Activated T-cell treated with anti-CD3 and anti-CD28 coated beads, Interleukin-2, amount 50 U/mL, for 72 hours (primary cell): ENCODE measurements at places on chromosomes 6 and 20. TPM values are rescaled to one million over a fixed set of nuclear protein-coding genes. Genes with fewer than 3 reads are reported as not detected.

The CLDN20 gene
- total RNA-seq, result not detected

The PLEKHG1 gene
- 27.1 TPM for total RNA-seq

The CNR1 gene
- total RNA-seq, result 0.19 TPM

DNA sequence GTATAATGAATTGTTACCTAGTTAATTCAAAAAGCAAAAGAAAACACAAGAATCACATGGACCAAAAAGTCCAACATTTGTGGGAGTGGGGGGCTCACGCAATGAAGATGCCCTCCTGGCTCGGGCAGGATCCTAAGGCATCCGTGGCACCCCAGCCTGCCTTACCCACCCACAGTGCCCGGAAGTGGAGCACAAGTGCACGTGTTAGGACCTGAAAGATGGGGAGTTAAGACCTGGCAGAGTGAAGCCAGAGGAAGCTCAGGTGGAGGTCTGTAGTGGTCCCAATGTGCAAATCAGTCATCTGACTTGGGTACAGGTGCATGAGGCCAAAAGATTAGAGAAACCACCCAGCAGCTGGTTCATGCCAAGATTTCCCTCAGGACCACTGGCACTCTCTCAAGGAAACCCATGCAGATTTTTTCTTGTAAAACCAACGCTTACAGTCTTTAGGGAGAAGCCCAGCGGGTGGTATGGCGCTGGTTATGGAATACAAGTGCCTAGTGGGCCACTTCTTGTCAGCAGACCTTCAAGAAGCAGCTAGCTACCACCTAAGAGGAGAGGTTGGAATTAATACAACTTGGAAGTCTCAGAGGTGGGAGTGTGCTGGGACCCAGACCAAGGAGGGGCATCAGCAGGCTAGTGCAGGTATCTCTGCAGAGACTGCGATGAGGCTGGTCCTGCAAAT is 42.1 kb downstream of the BFSP1 start:
- no peak for DNase-seq
- no peaks in the 10 kb centered on the region for H3K36me3 ChIP-seq
- H3K4me3 ChIP-seq, result no peak overlapping the region

DNA sequence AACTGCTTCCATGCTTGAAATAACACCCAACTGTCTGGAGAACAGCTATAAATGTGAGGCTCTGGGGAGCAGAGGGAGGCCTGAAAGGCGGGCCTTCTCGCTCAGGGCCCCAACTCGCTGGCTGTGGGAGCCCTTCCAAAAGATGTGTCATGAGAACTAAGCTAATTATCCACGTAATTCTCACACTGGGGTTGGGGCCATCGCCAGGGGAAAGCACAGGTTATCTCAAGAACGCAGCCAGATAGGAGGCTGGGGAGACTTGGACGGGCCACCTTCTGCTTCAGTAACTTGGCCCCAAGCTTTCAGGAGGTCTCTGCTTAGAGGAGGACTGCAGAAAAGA is 1.6 kb downstream of the PXDC1 start:
- H3K36me3 ChIP-seq, result no peaks in the 10 kb centered on the region
- peaks cover 42% of the 10 kb centered on the region for H3K27me3 ChIP-seq
- DNase-seq, result no peak
- no peak overlapping the region for H3K27ac ChIP-seq
- H3K4me1 ChIP-seq, result no peaks in the 10 kb centered on the region

The FLRT3 gene
- not detected for total RNA-seq

DNA sequence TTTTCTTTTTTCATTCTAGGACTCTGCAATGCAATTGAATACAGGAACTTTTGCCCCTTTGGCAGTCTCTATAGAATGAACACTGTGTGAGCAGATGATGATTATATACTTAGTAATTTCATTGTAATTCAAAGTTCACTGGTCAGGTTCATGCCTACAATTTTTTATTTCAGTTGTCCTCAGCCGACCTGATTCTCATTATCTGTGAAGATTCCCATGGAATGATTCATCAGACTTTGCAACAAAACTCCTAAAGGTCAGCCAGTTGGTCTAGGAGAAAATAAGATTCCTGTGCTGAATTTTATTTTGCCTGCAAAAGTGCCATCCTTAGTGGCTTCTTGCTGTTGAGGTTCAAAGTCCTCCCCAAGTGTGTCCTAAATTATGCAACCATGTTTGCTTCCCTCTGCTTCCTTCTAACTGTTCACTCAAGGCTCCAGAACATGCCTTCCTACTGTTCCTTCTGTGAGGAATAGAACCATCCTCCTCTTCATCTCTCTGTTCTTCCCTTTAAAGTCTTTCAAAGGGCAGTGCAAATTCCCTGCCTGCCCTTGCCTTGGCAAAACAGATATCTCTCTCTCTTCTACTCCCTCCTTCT is 194.2 kb upstream of the CNR1 start:
- peaks cover 17% of the 10 kb centered on the region for H3K27me3 ChIP-seq
- DNase-seq, result no peak
- no peaks in the 10 kb centered on the region for H3K4me1 ChIP-seq
- H3K27ac ChIP-seq, result no peak overlapping the region
- no peaks in the 10 kb centered on the region for H3K36me3 ChIP-seq
- no peak overlapping the region for H3K4me3 ChIP-seq

DNA sequence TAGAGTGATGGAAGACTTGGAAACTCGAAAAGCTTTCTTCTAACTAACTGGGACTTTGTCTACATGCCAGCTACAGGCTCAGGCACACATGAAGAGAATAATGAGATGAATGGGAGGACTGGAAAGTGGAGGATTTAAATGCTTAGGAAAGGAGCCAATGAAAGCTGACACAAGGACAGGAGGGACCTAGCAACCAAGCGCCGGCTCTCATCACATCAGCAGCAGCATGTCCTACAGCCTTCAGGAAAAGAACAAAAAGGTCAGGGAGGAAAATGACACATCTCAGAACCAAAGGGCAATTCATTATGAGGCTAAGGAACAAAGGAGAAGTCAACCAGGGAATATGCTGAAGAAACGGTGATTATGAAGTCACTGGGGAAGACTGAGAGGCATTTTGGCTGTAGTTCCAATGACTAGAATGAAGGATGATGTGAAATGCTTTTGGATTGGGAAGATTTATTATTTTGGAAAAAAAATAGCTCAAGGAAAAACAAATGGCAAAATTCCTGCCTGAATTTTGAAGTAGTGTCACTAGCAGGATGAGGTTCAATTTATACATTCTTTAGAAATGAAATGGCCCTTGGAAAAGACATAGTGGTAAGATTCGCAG is 5.7 kb downstream of the BACH2 start:
- DNase-seq, result no peak
- no peaks in the 10 kb centered on the region for H3K27me3 ChIP-seq
- peak overlapping the region; percentile 52 for H3K27ac ChIP-seq
- peaks cover 20% of the 10 kb centered on the region for H3K36me3 ChIP-seq

DNA sequence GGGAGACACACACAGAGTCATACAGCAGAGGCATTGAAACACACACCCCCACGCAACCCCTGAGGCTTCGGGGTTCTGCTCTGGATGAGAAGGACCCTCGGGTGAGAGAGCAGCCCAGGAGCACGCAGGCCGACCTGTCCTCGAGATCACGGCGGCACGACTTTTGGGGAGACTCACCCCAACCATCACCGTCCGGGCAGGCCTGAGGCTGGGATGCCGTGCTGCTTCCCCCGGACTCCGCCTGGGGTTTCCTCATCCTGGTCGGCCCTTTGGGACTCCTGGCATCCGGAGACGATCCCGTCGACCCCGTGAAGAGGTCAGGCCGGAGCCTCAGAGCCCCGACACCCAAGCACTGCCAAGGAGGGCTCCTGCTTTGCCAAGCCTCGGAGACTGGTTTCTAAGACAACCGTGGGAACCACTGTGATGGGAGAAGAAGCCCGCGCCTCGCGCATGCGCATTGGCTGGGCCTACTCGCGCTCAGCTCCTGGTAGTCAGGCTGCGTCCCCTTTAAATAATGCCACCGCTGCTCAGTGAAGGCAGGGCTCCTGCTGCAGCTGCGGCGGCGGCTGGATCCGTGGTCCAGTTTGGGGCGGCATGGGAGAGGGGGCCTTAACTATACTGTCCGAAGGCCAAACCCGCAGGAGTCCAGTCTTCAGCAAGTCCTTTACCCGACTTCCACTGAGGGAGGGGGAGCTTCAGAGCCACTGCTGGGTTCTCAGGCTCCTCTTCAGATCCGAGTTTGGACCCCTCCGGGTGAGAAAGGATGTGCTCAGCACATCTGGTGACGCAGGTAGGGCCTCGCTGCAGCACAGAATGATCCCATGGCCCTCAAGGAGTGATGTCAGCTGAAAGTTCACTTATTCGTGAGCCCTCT is 171.4 kb upstream of the ZNF337 start:
- peaks cover 24% of the 10 kb centered on the region for H3K4me1 ChIP-seq
- DNase-seq, result peak; percentile 75
- H3K36me3 ChIP-seq, result peaks cover 4% of the 10 kb centered on the region
- H3K4me3 ChIP-seq, result peak overlapping the region; percentile 42
- peaks cover 64% of the 10 kb centered on the region for H3K27me3 ChIP-seq

DNA sequence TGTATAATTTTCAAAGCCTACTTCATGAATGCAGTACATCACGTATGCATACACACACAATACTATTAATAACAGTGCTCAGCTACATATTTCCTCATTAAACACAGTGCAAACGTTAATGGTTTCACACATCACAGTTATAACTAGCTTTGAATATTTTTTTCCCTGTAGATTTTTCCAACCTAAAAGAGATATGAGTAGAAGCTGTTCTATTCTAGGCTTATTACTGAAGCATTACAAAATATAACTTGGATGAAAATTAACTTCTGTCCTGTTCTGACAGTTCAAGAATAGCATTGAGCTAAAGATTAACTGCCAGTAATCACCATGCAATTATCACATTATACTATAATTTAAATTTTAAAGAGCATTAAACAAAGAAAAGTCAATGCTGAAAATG is 6.2 kb downstream of the LMBRD1 start:
- H3K27ac ChIP-seq, result no peak overlapping the region
- H3K4me3 ChIP-seq, result no peak overlapping the region
- H3K4me1 ChIP-seq, result peaks cover 49% of the 10 kb centered on the region

DNA sequence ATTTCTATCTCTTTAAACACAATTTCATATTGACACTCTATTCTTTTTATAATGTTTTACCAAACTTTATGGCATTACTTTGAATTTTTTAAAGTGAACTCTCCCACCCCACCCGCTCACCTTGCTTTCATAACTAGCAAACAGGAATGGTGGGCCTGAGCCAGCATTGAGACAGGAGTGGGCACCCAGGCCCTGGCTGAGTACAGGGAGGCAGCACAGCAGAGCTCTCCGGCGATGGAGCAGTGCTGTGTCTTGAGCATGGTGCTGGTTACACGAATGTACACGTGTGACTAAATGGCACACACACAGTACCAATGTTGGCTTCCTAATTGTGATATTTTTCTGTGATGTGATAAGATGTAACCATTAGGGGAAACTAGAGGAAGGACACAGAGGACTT is 4.5 kb downstream of the CST11 start:
- H3K4me3 ChIP-seq, result no peak overlapping the region
- H3K4me1 ChIP-seq, result peaks cover 13% of the 10 kb centered on the region

- H3K36me3 ChIP-seq, result no peaks in the 10 kb centered on the region
- H3K4me3 ChIP-seq, result no peak overlapping the region
- no peak for DNase-seq
- H3K27ac ChIP-seq, result no peak overlapping the region
- H3K27me3 ChIP-seq, result no peaks in the 10 kb centered on the region
Observed at GRCh38 chr6:125867483-125867942, 76.8 kb downstream of the NCOA7 start.

DNA sequence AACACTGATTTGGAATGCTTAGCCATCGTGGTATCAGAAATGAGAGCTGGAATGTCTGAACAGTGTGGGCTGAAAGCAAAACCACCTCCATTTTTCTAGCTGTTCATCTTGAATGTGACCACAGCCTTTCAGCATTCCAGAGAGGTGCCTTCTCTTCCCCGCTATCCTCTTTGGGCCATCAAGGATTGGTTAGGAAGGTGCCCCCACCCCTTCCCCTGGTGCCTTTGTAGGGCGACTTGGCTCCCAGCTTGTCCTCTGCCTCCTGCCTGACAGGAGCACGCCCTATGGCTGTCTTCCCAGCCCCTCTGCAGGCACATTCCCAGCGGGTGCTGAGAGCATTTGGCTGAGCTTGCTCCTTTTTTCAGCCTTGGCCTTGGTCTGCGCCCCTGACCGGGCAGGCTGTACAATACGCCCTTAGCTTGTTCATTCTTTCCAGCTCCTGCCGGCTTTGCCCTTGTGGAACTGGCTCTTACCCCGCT is 97.5 kb downstream of the ARMC2 start:
- no peak overlapping the region for H3K27ac ChIP-seq
- H3K36me3 ChIP-seq, result no peaks in the 10 kb centered on the region
- H3K4me1 ChIP-seq, result peaks cover 58% of the 10 kb centered on the region
- H3K4me3 ChIP-seq, result no peak overlapping the region
- no peak for DNase-seq
- no peaks in the 10 kb centered on the region for H3K27me3 ChIP-seq

The PROKR2 gene
- not detected for total RNA-seq

DNA sequence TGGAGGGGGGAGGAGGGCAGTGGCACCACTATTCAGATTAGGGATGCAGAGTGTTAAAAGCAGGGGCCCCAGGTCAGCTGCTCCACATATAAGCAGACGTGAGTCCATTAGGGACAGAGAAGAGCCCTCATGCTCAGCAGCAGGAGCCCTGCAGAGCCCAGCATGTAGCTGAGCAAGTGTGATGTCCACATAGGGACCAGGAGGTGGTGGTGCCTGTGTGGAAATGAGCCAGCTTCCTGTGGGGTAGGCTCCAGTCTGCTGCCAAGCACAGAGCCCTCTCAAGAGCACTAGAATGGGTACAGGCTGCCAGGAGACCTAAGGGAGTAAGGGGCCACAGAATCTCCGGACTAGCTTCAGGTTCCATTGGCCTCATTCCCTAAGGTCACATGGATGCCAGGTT is 57.9 kb upstream of the MLN start:
- H3K4me3 ChIP-seq, result no peak overlapping the region
- DNase-seq, result no peak
- H3K36me3 ChIP-seq, result peaks cover 4% of the 10 kb centered on the region
- no peak overlapping the region for H3K27ac ChIP-seq

GRCh38 chr20:46434597-46434996 is 28.2 kb upstream of the ELMO2 start:
- no peak overlapping the region for H3K27ac ChIP-seq
- H3K27me3 ChIP-seq, result peaks cover 24% of the 10 kb centered on the region
- H3K4me3 ChIP-seq, result no peak overlapping the region
- no peaks in the 10 kb centered on the region for H3K36me3 ChIP-seq

- peaks cover 1% of the 10 kb centered on the region for H3K36me3 ChIP-seq
- DNase-seq, result no peak
- peaks cover 12% of the 10 kb centered on the region for H3K4me1 ChIP-seq
- peak overlapping the region; percentile 15 for H3K4me3 ChIP-seq
- H3K27me3 ChIP-seq, result no peaks in the 10 kb centered on the region
Observed at GRCh38 chr6:121573481-121573880, 138.0 kb downstream of the GJA1 start.

The TGM3 gene
- not detected for total RNA-seq

- no peaks in the 10 kb centered on the region for H3K4me1 ChIP-seq
- H3K27me3 ChIP-seq, result no peaks in the 10 kb centered on the region
- no peaks in the 10 kb centered on the region for H3K36me3 ChIP-seq
- no peak overlapping the region for H3K27ac ChIP-seq
Observed at GRCh38 chr20:10875653-10876052, 201.9 kb upstream of the JAG1 start.
